ENCODE measurements at places on chromosomes 1 and 21.
A peak's percentile ranks its signal among the peaks of the same experiment; 100 is the strongest.

- no peak for DNase-seq
Observed at GRCh38 chr1:170494369-170494768, 37.6 kb upstream of the GORAB start.

- DNase-seq: no peak
Observed at GRCh38 chr1:150257624-150258585, at the start of gene CA14. CA14 (plus strand) TSS chr1:150257774; CDS start chr1:150258129, 355 bp downstream.

DNA sequence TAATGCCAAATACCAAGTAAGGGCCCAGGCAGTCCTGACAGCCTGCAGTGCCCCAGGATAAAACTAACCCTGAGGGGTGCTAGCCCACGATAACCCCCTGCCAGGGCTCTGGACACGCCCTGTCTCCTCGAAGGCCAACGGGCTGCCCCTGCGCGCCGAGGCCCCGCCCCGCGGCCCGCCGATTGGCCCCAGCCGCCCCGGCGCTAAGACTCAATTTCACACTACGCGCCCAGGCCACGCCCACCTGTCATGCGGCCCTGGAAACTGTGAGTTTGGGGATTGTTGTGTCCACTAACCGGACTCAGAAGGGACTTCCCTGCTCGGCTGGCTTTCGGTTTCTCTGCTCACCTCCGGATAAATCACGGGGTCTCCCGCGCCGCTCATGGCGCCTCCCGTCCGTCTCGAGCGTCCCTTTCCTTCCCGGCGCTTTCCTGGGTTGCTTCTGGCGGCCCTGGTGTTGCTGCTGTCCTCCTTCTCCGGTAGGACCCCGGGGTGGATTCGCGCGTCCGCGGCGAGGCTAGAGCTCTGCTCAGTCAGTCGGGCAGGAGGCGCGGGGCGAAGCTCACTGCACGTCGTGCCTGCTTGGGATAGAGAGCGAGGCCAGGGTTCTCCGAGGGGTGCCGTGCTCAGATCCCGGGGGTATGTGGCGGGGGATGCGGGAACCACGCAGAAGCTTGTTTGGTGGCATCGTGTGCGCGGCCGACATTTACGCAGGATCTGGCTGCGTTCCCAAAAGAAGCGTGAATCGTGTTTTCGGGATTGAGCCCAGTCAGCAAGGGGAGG lies at the start of gene CR1L:
CR1L (plus strand) TSS at position 282 of the 783 bp plus-strand sequence; CDS start at position 383, 101 bp downstream.
- peak; percentile 74 for DNase-seq

DNA sequence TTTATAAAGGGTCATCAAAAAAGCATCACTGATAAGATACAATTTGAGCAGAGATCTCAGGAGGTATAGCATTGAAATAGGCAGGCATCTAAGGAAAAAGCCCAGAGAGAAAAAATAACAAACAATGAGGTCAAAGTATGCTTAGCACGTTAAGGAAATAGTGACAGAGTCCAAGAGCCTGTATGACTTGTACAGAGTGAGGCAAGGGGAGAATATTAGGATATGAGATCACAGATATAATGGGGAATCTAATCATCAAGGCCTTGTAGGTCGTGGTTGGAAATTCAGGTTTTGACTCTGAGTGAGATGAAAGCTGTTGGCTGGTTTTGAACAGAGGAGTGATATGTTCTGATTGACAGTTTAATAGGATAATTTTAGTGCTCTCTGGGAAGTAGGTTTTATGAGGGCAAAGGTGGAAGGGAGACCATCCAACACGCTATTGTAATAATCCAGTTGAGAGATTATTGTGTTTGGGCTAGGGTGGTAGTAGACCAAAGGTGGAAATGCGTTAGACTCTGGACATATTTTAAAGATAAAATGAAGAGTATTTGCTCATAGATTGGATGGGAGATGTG lies 644.6 kb upstream of the TMPRSS15 start:
- DNase-seq: no peak

GRCh38 chr1:147091801-147092200 lies 80.5 kb downstream of the PRKAB2 start:
- DNase-seq: no peak

GRCh38 chr1:39250460-39251240 lies 46.2 kb downstream of the MACF1 start:
- no peak for DNase-seq

DNA sequence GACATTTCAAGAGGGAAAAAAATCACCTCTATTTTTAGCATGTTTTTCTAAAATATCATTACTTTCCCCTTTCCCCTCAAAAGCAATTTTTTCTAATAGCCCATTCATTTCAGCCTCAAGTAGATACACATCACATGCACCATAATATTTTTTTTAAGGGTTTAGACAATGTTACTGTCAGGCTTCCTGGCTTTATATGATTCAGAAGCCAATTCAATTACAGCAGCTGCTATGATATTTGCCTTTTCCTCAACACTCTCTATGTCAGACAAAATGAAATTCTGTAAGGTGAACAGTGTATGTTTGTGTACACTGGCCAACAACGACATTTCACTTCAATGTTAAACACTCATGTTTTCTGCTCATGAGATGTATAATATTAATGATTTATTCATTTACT lies 46.5 kb downstream of the OMA1 start:
- DNase-seq: no peak

- DNase-seq: no peak
Observed at GRCh38 chr1:231751415-231751814, 124.8 kb downstream of the DISC1 start.

- DNase-seq: no peak
Observed at GRCh38 chr1:223244366-223245103, 101.5 kb upstream of the TLR5 start.

DNA sequence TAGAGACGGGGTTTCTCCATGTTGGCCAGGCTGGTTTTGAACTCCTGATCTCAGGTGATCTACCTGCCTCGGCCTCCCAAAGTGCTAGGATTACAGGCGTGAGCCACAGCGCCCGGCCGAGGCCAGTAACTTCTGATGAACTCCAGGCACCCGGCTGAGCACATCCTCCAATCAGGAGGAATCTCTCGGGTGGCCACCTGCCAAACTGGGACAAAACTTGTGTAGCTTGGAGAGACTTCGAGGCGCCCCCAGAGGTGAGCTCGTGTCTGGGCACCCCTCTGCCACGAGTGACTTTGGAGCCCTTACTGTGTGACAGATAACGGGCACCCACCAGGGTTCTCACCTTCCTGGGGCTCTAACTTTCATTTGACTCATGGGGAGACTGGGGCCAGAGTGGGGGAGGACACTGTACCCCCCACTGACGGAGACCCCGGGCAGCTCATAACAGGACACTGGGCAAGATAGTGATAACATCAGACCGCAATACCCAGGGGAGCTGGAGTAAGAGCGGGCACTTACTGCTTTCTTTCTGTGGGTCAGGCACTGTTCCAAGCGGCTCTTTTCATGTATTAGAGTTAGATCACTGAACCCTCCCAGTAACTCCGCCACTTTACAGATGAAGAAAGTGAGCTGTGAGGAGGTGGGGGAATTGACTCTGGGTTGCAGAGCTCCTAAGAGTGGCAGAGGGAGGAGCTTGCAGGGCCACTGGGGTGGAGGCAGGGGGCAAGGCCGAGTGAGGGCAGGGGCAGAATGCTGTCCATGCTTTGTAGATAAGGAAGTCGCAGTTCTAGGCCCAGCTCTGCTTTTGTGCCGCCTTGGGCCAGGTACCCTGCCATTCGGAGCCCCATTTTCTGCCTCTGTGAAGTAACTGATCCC lies 1.9 kb upstream of the PADI2 start:
- DNase-seq: no peak

DNA sequence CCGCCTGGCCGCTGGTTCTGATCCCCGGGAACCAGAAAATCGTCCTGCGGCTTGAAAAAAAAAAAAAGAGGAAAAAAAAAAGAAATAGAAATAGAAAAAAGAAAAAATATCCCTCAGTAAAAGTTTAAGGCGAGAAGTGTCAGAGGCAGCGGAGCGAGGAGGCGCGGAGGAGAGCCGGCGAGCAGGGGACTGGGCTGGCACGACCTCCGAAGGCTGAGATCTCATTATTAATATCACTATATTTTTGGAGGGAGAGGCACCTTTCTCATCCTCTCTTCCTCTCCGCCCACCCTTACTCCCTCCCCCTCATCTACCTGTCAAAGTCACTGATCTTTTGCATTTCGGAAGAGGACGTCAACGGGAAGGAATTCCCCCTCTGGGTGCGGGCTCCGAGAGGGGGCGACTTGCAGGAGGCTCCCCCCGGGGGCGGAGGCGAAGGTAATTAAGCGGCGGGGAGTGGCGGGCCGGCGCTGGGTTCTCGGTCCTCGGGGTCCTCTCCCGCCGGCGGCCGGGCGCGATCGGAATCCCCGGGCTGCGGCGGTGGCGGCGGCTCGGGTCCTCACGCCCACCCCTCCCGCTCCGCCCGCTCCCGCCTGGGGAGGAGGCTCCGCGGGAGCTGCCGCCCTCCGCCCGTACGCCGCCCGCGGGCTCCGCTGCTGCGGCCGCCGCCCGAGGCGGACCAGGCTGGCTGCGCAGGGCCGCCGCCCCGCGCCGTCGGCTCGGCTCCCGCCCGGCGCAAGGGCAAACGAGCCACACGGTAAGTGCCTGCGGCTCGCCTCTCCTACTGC lies at the start of gene NTNG1:
NTNG1 (plus strand) TSS at position 337 of the 788 bp plus-strand sequence.
- no peak for DNase-seq

GRCh38 chr1:24406788-24407187 lies 6.8 kb downstream of the STPG1 start:
- no peak for DNase-seq

GRCh38 chr21:37292041-37292440 lies 24.9 kb upstream of the VPS26C start:
- DNase-seq: no peak
